NCI-H2227 treated with DMSO at 0.1 percent for 48 hours (cell line): ENCODE measurements at places on chromosomes 2 and 18.

GRCh38 chr2:56484906-56485305 is 301.1 kb downstream of the CCDC85A start:
- DNase-seq: no peak

DNA sequence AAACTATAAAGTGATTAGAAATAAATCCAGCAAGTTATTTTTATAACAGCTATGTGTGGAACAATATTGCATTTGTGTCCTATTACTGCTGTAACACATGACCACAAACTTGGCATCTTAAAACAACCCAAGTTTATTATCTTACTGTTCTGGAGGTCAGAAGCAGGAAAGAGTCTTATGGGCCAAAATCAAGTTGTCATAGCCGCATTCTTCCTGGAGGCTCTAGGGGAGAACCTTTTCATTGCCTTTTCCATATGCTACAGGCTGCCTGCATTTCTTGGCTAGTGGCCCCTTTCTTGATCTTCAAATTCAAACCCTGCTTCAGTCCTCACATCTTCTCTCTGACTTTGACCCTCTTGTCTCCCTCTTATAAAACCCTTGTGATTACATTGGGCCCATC is 27.0 kb upstream of the HNRNPLL start:
- no peak for DNase-seq

GRCh38 chr2:45469314-45470099 is 141.6 kb downstream of the SRBD1 start:
- DNase-seq: no peak

GRCh38 chr18:11136241-11136640 is 13.1 kb downstream of the PIEZO2 start:
- no peak for DNase-seq

- no peak for DNase-seq
These were observed 203.3 kb downstream of the TCF4 start for GRCh38 chr18:55384551-55385275.

GRCh38 chr2:180707884-180708205 is 272.6 kb upstream of the UBE2E3 start:
- DNase-seq: peak; percentile 43

- DNase-seq: no peak
These were observed 74.2 kb upstream of the ID2 start for GRCh38 chr2:8607606-8608005.

DNA sequence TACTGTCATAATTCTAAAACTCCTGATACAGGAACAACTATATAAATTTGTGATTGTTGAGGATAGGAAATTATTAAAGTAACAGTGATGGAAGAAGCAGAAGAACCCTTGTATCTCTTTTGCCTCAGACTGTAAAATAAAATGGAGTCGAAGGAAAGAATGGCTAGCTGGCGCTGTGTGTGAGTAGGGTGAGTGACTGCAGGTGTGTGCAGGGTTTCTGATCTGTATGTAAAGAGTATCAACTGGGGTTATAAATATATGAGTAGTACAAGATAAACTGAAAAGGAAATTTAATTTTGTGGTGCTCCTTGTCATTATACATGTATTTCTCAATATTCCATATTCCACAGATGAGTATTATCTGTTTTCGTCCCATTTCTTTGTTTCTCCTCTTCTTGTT is 15.2 kb downstream of the POLI start:
- DNase-seq: no peak

GRCh38 chr2:6827566-6828298 is 38.0 kb downstream of the CMPK2 start:
- no peak for DNase-seq

GRCh38 chr18:36780748-36781147 is 48.1 kb downstream of the TPGS2 start:
- no peak for DNase-seq

DNA sequence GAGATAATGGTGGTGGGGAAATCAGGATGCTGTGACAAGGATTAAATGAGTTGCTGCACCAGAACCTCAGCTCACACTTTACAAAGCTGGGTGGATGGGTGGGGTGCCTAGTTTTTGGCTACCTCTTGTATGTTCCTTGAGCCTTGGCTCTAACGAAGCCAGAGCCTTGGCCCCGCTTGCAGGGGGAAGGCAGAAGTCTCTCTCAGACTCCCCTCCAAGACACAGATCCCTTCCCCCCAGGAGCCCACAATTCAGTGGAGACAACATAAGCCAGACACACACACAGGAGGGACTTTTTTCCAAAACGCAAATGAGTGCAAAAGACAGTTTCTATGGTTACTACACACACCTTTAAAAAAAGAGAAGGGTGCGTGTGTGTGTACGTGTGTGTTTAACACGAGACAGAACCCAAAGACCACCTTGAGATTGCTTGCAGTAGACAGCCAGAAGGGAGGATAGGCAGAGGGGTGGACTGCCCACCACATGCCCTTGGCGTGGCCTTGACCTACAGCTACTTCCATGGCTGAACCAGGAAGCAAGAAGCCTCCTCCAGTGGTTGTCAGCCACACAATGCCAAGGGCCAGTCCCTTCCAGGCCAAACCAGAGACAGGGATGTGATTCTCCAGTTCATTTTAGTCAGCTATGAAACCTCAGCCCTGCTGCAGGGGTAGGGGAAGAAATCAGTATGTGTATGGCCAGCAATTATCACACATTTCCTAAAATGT is 70.3 kb downstream of the BCL2L11 start:
- no peak for DNase-seq

- DNase-seq: no peak
These were observed 58.8 kb upstream of the SLC38A11 start for GRCh38 chr2:165013944-165014619.

DNA sequence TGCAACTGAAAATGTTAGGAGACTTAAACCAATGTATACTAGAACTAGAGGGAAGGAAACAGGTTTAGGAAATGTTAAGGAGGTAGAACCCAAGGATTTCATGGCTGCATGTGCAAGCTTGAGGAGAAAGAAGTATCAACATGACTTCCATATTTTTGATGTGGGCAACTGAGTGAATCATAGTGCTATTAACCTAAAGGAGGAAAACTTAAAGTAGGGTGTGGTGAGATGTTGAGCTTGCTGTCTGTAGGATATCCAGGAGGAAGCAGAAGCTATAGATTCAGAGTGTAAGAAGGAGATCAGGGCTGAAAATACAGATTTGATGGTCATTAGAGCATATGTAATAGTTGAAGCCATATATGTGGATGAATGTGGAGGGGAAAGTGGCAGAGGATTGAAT is 31.5 kb downstream of the NDC80 start:
- DNase-seq: no peak

DNA sequence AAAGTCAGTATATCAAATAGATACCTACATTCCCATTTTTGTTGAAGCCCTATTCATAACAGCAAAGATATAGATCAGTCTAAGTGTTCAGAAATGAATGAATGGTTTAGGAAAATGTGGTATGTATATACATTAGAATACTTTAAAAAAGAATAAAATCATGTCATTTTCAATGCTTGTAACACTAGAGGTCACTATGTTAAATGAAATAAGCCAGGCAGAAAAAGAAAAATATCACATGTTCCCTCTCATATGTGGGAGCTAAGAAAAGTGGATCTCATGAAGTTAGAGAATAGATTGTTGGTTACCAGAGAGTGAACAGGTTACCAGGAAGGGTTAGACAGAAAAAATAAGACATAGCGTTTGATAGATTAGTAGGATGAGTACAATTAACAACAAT is 1111.0 kb upstream of the SLC39A10 start:
- peak; percentile 19 for DNase-seq

DNA sequence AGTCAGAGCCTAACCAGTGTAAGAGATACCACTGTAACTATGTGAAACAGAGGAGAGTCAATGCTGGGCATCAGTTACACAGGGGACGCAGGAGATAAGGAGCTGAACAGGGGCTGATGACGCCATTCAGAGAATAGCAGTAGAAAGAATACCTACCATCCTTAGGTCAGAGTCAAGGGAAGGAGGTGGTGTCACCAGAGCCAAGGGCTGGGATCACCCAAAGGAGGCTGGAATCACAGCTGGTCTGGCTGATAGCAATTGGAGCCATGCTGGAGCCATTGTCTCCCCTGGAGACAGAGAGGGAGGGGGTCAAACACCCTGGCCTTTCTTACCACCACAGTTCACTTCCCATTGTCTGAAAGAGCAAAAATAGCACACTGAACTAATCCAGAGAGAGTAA is 37.3 kb upstream of the C18orf32 start:
- DNase-seq: no peak

DNA sequence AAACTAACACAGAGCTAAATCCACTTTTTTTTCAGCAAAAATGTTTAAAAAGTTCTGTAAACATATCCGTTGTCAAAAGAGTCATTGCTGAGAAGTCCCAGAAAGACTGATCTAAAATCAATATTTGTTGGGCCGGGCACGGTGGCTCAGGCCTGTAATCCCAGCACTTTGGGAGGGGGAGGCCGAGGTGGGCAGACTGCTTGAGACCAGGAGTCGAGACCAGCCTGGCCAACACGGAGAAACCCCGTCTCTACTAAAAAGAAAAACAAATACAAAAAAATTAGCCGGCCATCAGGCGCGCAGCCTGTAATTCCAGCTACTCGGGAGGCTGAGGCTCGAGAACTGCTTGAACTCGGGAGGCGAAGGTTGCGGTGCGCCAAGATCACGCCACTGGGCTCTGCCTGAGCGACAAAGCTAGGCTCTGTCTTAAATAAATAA is 1.4 kb downstream of the OLA1 start:
- DNase-seq: peak; percentile 50

GRCh38 chr2:178108176-178108575 is 4.1 kb upstream of the RBM45 start:
- DNase-seq: no peak

- DNase-seq: no peak
These were observed 67.4 kb upstream of the HPCAL1 start for GRCh38 chr2:10235099-10235908.

DNA sequence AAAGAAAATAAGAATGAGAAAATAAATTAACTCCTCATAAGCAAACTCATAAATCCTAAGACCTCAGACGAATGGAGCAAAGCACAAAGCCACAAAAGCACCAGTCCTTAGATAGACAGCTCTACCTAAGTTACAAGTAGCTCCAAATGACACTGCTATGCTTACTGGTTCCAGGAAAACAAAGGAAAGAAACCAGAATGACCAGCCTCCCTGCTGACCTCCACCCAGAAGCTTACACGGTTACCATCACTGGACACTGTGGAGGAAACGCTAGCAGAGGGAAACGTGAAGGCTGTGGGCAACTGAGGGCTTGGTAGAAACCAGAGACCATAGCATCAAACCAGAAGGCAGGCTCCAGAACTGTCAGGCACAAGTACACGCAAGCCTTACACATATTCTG is 67.8 kb downstream of the STK39 start:
- no peak for DNase-seq

GRCh38 chr2:16481351-16481750 is 184.3 kb downstream of the CYRIA start:
- DNase-seq: no peak

DNA sequence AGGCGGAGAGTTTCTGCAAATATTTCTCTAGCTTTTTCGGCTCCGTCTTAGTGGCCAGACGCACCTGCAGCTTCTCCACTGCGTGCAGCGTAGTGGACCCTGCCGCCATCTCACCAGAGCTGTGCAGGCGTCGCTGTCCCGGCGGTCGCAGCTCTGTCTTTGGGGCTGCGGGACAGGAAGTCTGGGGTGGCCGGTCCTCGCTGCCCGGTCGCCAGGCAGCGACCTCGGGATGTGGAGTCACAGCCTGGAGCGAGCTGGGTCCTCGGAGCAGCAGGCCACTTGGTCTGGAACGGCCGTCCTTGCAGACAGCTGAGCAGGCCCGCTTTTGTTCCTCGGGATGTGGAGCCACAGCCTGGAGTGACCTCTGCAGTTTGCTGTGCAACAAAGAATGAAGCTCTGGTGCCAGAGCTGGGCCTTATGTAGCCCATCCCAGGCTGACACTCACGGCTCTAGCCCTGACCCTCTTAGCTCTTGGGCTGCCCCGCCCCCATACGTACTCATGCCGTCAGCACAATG is at the start of gene ELOA2:
Gene ELOA2, minus strand, starts transcription at position 466 of the 516 bp plus-strand sequence. Its CDS starts 357 bp downstream, at position 109.
- no peak for DNase-seq

DNA sequence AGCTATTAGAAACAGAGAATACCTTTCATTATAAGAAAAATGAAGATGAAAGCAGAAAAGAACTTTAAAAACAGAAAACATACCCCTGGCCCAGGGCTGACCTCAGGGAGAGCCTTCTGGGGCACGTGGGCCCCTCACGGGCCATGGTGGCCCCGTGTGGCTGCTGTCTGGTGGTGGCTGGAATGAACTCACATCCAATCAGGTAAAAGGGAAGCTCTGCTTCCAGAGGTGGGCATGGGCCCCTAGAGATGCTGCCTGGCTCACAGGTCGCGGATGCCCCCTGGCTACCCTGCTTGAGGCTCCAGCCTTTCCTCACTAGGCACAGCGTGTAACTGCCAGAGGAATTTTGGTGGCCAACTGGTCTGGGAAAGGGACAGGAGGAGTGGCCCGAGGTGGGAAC is 16.6 kb downstream of the SNORC start:
- DNase-seq: no peak

DNA sequence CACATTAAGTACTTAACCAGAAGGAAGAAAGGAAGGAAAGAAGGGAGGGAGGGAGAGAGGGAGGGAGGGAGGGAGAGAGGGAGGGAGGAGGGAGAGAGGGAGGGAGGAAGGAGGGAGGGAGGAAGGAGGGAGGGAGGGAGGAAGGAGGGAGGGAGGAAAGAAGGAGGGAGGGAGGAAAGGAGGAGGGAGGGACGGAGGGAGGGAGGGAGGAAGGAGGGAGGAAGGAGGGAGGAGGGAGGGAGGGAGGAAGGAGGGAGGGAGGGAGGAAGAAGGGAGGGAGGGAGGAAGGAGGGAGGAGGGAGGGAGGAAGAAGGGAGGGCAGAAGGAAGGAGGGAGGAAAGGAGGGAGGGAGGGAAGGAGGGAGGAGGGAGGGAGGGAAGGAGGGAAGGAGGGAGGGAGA is 363.3 kb downstream of the MBD2 start:
- no peak for DNase-seq

DNA sequence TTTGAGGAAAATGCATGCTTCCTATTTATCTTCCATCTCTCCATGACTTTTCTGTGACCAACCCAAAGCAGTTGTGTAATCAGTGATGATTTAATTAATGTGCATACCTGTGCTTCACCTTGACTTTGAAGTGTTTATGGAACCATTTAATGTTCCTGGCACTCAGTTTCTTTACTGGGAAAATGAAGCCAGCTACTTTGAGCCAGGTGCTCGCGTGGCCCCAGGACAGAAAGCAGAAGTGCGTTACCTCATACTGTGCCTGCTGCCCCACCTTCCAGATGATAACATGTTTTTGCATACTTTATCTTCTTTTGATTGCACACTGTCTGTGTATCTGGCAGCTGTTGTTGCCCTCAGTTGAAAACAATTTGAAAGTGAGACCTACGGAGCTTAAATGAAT is 61.3 kb downstream of the PMAIP1 start:
- no peak for DNase-seq

DNA sequence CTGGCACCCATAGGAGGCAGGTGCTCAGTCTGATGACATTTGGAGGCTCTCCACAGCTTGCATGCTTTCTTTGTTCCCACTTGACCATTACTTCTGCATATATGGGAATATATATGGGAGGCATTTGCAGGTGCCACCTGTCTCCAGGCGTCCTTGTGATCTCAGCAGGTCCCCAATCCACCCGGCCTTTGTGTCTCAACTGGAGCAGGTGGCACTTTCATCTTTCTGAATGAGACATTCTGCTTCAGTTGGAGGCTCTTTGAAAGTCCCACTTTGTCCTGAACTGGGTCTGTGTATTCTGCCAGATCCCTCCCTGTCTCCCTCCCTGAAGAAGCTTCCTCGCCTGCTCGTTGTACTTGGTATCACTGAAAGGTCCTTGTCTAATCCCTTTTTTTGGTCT is 318.1 kb upstream of the EPAS1 start:
- DNase-seq: no peak
